ENCODE measurements at places on chromosomes 16 and 17.

- no peak for DNase-seq
Observed at GRCh38 chr16:57156351-57156703, 29.5 kb downstream of the PSME3IP1 start.

DNA sequence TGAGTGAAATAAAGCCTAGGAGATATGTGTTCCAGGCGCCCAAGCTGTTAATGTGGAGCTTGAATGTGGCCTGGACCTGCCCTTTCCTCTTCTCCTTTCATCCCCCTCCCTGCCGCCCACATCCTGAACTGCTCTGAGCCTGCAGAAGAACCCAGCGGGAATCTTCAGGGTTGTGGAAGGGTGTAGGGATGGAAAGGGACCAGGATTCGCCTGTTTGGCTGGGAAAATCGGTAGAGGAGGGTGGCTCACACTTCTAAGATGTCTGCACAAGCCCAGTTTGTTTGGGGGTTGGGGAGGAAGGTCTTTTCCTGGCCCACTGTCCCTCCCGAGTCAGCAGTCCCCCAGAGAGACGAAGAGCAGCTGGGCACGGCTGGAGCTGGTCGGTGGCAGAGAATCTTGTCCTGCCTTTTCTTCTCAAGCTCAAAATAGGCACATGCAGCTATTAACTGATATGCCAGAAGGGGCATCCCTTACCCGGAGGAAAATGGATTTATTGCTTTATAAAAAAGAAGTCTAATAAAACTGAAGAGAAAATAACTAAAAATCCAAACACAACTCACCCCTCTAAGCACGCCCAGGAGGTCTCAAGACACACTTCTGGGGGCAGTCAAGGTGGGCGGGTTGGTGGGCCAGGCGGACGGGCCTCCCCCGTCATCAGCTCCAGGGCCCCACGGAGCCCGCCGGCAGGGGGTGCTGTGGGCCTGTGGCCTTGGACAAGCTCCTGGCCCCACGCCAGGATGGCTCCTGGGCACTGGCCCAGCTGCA lies 11.5 kb upstream of the PITPNA start:
- peak; percentile 55 for DNase-seq

- no peak for DNase-seq
Observed at GRCh38 chr16:77885571-77886295, 97.4 kb downstream of the VAT1L start.

GRCh38 chr17:77569846-77570564 lies 388.5 kb upstream of the TNRC6C start:
- no peak for DNase-seq

DNA sequence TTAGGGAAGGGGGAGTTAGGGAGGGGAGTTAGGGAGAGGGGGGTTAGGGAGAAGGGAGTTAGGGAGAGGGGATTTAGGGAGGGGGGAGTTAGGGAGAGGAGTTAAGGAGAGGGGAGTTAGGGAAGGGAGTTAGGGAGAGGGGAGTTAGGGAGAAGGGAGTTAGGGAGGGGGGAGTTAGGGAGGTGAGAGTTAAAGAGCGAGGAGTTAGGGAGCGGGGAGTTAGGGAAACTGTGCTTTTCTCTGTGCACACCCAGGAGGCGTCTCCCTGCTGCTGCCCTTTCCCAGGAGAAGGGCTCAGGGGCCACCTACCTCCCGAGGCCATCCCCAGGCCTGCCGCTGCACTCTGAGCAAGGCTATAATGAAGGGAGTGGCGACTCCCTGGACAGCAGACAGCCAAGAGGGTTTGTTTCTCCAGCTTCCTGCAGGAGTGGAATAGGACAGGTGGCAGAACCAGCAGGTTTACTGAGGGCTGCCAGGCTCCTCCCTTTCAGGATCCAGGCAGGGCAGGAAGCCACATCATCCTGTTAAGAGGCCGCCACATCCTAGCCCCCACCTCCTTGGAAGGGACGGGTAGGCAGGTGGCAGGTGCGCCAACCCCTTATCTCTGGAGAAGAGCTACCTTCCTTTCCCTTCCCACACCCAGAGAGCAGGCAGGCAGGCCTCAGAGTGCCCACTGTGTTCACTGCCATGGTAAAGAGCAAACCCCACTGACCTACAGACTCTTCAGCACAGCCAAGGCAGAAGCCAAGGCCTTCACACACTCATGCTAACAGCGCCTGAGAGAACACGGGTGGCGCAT lies 4.3 kb downstream of the CANT1 start:
- no peak for DNase-seq

GRCh38 chr17:282912-283882 lies 69.4 kb downstream of the RPH3AL start:
- DNase-seq = no peak

- DNase-seq = no peak
Observed at GRCh38 chr16:56931271-56931891, 561 bp upstream of the HERPUD1 start.

GRCh38 chr17:692116-692515 lies 22.5 kb downstream of the VPS53 start:
- DNase-seq = no peak

- no peak for DNase-seq
Observed at GRCh38 chr17:71413935-71414334, 706.9 kb upstream of the SOX9 start.

- no peak for DNase-seq
Observed at GRCh38 chr17:70969521-70970034, 800.2 kb downstream of the KCNJ2 start.

- DNase-seq = no peak
Observed at GRCh38 chr17:17636272-17636885, 44.9 kb upstream of the PEMT start.

DNA sequence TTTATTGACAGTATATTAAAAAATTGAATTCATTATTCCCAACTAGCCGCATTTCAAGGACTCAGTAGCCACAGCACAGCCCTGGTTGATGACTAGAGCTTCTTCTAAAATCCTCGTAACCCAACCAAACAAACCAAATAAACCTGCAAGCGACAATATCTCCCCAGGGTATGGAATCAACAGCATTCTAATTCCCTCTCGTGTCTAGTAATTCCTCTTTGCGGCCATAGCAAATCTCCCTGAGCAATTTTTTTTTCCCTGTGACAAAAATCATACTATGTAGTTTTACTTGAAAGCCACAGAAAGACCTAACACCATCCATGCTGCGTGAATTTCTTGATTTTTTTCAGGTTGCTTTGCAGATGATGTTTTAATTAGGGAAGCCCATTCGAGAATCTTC lies 143.4 kb upstream of the MYOCD start:
- no peak for DNase-seq

DNA sequence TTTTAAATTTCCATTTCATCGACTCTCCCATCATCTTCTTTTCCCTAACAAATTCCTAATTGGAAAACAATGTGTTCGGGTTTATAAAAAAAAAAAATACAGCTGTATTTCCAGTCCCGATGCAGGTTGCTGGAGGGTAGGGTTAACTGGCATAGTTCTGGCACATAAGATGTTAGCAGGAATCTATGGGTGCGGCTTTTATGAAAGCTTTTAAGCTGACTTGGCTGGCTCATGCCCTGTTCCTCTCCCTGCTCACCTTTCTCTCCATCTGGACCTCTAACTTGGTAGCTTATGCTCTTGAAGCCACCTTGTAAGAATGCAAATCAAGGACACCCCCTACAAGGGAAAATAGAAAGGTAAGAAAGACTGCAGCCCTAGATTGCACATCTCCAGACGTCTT lies 33.2 kb upstream of the KCNJ2 start:
- DNase-seq = no peak

- no peak for DNase-seq
Observed at GRCh38 chr17:81868674-81869220, 2.4 kb downstream of the ARHGDIA start.
